ENCODE measurements at places on chromosomes 5 and 9. TPM values are rescaled to one million over a fixed set of nuclear protein-coding genes. Genes with fewer than 3 reads are reported as not detected.

C5orf58 gene
- total RNA-seq, result not detected

KIF20A gene
- 0.32 TPM for total RNA-seq

NUDT12 gene
- total RNA-seq, result 0.20 TPM

IFNA13 gene
- total RNA-seq, result not detected

PHYHD1 gene
- 0.53 TPM for total RNA-seq

ADAMTSL1 gene
- 0.10 TPM for total RNA-seq

NUTM2F gene
- not detected for total RNA-seq

RNF44 gene
- total RNA-seq, result 250 TPM

AMACR gene
- total RNA-seq, result 3.8 TPM

UBAP2 gene
- total RNA-seq, result 36.7 TPM

GRM6 gene
- total RNA-seq, result not detected

GRXCR2 gene
- not detected for total RNA-seq

GABRA6 gene
- total RNA-seq, result not detected

TPPP gene
- 1.2 TPM for total RNA-seq

PDLIM4 gene
- not detected for total RNA-seq

PDCD1LG2 gene
- total RNA-seq, result 0.40 TPM
